ENCODE measurements at places on chromosomes 6 and 20.

GRCh38 chr6:137975188-137975940, 108.3 kb downstream of the TNFAIP3 start:
- DNase-seq, result no peak

GRCh38 chr6:80341330-80341729, 234.9 kb downstream of the BCKDHB start:
- no peak for DNase-seq

DNA sequence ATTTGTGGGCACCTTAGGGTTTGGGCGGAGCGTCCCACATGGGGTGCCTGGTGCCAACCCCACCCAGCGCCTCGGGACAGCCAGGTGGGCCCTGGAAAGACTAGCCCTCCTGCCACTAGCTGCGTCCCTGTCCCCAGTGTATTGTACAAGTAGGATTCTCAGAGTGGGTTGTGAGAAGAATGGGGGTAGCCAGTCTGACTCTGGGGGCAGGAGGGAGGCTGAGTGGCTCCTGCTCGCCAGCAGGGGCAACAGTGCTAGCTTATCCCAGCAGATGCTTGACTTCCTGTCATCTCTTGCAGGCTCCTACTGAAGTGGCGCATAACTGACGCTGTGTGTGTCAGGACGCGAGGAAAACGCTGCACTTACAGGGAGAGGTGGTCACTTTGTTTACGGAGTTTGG, 9.3 kb downstream of the PSMA7 start:
- no peak for DNase-seq

DNA sequence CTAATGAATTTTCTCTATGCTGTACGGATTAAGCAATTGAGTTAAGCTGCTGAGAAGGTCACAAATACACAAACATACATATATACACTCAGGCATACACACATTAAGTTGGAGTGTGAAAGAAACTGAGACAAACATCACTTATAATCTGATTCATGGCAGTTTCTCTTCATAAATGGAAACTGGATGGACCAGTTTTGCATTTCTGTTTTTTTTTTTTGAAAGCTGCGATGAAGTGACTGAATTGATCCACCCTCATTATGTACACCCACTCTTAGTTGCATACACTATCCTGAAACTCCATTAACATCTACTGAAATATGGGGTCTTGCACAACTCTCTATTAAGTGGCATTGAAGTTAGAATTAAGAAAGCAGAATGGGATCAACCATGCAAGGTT, 32.9 kb upstream of the TENT5A start:
- DNase-seq, result no peak

DNA sequence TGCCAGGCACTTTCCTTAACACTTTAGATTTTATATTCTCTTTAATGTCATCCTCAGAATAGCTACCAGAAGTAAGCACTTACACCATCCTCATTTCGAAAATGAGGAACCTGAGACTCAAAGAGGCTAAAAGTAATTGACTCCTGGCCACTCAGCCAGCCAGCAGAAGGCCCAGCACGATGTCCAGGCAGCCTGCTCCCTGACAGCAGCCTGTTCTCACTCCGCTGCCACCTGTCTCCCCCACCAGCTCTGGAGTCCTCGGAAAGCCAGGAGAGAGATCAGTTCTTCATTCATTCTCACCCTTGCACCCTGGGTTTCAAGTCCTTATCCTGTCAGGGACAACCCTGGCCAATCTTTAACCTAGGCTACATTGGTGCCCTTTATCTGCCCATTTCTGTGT, 174.0 kb downstream of the SASH1 start:
- DNase-seq, result no peak

Measured in DMS79 (cell line).